Aorta (tissue), 5 donors: ENCODE measurements at places on chromosomes 6 and 20.

- DNase-seq, result no peak
Measured at GRCh38 chr6:88922775-88923548, 40.5 kb downstream of the RNGTT start.

DNA sequence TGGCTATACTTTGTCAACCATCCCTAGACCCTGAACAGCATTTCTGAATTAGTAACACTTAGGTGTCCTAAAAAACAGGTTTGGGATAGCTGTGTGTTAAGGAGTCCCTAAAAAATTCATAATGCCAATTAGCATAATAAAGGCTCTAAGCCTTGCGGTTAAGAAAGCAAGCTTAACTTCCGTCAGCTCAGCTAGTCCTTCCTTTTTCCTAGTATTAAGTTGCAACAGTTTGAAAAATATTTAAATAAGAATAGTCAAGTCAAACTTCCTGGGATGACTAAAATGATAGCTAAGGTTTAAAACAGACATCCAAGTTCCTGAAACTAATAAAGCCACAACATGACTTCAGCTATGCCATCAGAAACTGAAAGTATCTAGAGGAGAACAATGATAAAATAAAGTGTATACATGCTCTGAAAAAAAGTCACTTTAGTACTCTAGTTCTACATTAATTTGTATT is 3.5 kb downstream of the AKIRIN2 start:
- DNase-seq, result no peak

DNA sequence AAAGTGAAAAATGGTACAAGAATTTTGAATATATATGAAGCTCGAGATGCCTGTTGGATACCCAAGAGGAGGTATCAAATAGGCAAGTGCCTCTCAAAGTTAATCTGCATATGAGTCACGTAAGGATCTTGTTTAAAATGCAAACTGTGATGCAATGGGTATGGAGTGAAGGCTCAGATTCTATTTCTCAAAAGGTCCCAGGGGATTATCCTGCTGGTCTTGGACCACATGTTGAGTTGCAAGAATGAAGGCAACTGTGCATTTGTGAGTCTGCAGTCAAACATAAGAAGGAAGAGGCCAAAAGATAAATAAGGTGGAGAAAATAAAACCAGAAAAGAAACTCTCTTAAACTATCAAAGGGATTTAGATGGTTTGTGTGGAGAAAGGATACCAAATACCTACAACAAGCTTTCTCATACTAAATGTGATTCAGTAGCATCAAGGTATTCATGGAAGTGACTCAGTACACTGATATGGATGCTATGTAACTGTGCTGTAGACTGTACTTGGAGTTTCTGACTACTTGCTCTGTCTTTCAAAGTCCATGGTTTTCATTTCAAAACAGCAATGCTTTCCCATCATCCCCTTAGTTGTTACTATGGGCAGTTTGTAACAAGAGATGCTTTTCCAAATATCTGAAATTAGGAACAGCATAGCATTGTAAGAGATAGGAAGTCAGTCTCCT is 106.3 kb downstream of the GFRAL start:
- DNase-seq, result no peak

- no peak for DNase-seq
Measured at GRCh38 chr6:128569732-128570679, 49.6 kb upstream of the PTPRK start.

DNA sequence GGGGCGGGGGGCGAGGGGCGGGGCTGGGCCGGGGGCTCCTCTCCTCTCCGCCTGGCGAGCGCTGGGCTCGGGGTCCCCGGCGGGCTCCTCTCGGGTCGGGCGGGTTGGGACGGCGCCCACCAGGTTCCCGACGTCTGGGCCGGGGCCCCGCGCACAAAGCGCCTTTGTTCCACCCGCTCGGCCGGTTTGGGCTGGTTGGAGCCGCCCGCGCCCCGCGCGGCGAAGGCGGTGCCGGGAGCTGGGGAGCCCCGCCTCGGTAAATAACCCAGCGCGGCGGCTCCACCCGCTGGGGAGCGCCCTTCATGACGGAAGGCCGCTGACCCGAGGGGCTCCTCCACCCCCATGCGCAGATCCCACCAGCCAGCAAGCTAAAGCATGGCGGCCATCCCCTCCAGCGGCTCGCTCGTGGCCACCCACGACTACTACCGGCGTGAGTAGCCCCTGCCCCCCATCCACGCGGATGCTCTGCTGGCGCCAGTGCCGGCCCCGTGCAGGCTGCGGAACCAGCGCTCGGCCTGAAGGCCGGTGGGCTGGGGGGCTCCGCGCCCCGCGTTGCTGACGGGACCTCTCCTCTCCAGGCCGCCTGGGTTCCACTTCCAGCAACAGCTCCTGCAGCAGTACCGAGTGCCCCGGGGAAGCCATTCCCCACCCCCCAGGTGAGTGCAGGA is 503 bp downstream of the PPDPF start:
- peak; percentile 89 for DNase-seq

- no peak for DNase-seq
Measured at GRCh38 chr6:137944793-137945498, 77.9 kb downstream of the TNFAIP3 start.

- DNase-seq, result no peak
Measured at GRCh38 chr6:89346433-89346832, 6.1 kb downstream of the UBE2J1 start.

- DNase-seq, result no peak
Measured at GRCh38 chr6:116444092-116444491, 17.1 kb upstream of the CALHM6 start.

DNA sequence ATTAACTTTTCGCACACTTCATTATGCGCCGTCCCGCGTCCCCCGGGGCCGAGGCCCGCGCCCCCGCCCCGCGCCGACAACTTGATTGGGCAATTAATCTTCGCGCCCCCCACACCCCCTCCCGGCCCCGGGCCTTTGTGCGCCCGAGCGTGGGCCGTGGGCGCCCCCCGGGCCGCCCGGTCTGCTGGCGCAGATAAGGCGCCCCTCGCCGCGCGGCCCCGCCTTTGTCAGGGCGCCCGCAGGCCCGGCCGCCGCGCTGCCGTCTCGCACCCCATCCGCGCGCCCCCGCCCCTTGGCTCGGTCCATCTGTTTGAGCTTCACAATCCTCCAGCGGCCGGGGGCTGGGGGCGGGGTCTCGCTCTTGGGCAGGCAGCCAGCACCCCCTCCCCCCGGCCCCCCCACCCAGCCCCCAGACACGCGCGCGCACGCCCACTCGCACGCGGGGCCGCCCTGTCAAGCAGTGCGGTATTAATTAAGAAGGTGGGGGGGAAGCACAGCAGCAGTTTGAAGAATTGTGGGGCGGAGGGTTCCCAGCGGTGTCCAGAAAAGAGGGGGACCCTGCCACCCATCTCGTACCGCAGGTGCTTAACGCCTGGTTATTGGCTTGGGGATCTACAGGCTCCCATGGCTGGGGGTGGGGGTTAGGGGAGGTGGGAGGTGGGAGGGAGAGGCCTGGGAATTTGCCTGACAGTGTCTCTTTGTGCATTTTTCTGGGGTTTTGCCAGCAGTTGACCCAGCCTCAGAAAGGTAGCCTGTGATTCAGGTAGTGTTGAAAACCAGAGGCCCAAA is 34.6 kb upstream of the SCRT2 start:
- no peak for DNase-seq

- DNase-seq, result no peak
Measured at GRCh38 chr6:73548458-73549446, 27.9 kb upstream of the EEF1A1 start.

- DNase-seq, result no peak
Measured at GRCh38 chr6:56510984-56511531, 131.6 kb downstream of the DST start.

GRCh38 chr6:167892835-167893815 is 66.4 kb downstream of the AFDN start:
- DNase-seq, result no peak

- no peak for DNase-seq
Measured at GRCh38 chr6:149342525-149342924, 25.0 kb downstream of the TAB2 start.

DNA sequence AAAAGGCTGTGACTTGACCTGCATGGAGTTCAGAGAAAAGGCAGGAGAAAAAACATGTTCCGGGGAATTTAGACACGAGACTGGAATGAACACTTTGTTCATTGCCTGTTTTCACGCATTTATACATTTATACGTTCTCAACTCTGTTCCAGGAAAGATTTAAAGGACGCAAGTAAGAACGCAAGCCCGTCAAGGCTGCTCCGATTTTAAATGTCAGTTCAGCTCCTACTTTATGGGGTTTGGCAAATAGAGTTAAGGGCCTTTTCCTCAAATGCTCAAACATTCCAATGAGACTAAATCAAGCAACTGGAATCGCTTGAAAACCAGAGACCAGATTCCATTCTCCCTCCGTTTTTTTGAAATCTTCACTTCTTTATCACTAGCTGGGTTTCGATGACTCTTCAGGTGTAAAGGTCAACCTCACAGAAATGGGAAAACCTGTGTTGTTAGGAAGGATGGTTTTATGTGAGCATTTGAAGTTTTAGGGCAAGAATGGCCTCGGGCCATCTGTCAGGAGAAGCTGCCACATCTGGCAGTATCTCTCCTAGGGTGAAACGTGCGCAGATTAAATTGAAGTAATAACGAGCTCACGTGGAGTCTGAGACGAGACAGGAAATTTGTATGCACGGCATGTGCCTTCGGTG is 24.9 kb downstream of the TTLL2 start:
- no peak for DNase-seq
